ENCODE measurements at places on chromosomes 11 and 22.

DNA sequence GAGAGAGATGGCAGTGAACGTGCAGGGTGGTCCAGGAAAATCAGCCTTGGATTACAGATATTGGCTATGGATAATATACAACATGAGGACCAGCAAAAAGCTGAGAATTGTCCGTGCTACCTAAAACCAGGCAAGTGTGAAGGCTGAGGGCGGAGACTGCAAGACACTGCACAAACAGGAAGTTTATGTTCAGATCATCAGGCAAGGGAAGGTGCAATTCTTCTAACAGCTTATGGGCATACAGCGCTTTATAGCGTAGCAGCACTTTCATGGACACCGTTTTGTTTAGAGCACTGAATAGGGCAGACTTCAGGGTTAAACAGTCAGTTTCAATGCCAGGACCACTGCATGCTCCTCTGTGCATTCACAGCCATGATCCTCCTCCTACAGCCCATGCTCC is 93.1 kb upstream of the TMEM45B start:
- no peak overlapping the region for H3K27ac ChIP-seq
- DNase-seq, result no peak
- no peaks in the 10 kb centered on the region for H3K36me3 ChIP-seq
- no peaks in the 10 kb centered on the region for H3K27me3 ChIP-seq
- H3K4me3 ChIP-seq, result no peak overlapping the region
- H3K4me1 ChIP-seq, result no peaks in the 10 kb centered on the region

DNA sequence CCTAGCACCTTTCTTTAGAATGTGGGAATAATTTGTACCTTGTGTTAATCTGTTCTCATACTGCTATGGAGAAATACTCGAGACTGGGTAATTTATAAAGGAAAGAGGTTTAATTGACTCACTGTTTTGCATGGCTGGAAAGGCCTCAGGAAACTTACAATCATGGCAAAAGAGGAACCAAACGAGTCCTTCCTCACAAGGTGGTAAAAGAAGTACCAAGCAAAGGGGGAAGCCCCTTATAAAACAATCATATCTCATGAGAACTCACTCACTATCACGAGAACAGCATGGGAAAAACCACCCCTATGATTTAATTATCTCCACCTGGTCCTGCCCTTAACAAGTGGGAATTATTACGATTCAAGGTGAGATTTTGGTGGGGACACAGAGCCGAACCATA is 127.1 kb upstream of the ANO3 start:
- no peak overlapping the region for H3K27ac ChIP-seq
- no peak overlapping the region for H3K4me3 ChIP-seq
- no peaks in the 10 kb centered on the region for H3K27me3 ChIP-seq

GRCh38 chr11:12436266-12436665 is 58.9 kb downstream of the PARVA start:
- no peak overlapping the region for H3K27ac ChIP-seq
- H3K4me1 ChIP-seq, result no peaks in the 10 kb centered on the region
- no peaks in the 10 kb centered on the region for H3K36me3 ChIP-seq
- no peak overlapping the region for H3K4me3 ChIP-seq

GRCh38 chr11:79220171-79220570 is 220.7 kb downstream of the TENM4 start:
- H3K4me3 ChIP-seq, result no peak overlapping the region
- no peaks in the 10 kb centered on the region for H3K36me3 ChIP-seq
- H3K27ac ChIP-seq, result no peak overlapping the region
- no peaks in the 10 kb centered on the region for H3K27me3 ChIP-seq

GRCh38 chr22:47195484-47196165 is 433.2 kb downstream of the TBC1D22A start:
- H3K27ac ChIP-seq, result no peak overlapping the region
- no peak for DNase-seq
- H3K27me3 ChIP-seq, result no peaks in the 10 kb centered on the region
- no peak overlapping the region for H3K4me3 ChIP-seq

- no peaks in the 10 kb centered on the region for H3K4me1 ChIP-seq
- no peak overlapping the region for H3K4me3 ChIP-seq
- H3K27me3 ChIP-seq, result no peaks in the 10 kb centered on the region
These were observed 46.9 kb downstream of the YWHAH start for GRCh38 chr22:31991102-31991839.
